Tibial nerve (tissue), 4 donors: ENCODE measurements at places on chromosomes 3 and 15. TPM values are rescaled to one million over a fixed set of nuclear protein-coding genes. Genes with fewer than 3 reads are reported as not detected.

GOLGA8J gene
- total RNA-seq, result not detected

OIP5 gene
- 1.2 TPM for total RNA-seq

GRCh38 chr3:70114431-70114830 lies 114.9 kb downstream of the SAMMSON start:
- DNase-seq, result no peak
- no peak overlapping the region for H3K4me3 ChIP-seq
- H3K27me3 ChIP-seq, result no peaks in the 10 kb centered on the region
- H3K36me3 ChIP-seq, result no peaks in the 10 kb centered on the region

GRCh38 chr15:89998141-89998661 lies 2.9 kb upstream of the ZNF710 start:
- H3K27ac ChIP-seq, result no peak overlapping the region
- no peak overlapping the region for H3K4me3 ChIP-seq
- H3K36me3 ChIP-seq, result no peaks in the 10 kb centered on the region
- DNase-seq, result no peak
- H3K4me1 ChIP-seq, result peaks cover 14% of the 10 kb centered on the region

DNA sequence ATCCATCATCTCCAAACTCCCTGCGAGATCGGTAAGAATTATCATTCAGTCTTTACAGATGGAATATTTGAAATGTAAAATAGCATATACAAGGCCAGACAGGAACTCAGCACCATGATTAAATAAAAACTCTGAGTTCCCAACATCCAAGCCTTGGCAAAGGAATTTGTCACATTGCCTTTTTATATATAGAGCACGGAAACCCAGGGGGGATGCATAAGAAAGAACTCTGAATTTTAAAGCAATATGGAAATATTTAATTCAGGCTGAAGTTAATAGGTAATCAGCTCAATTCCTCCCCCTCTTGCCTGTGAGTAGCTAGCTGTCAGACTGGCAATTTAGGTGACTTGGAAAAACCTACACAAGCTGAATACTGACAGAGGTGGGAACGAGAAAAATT lies 217.9 kb upstream of the KCNMB2 start:
- DNase-seq, result no peak
- no peak overlapping the region for H3K27ac ChIP-seq
- H3K36me3 ChIP-seq, result no peaks in the 10 kb centered on the region
- no peaks in the 10 kb centered on the region for H3K27me3 ChIP-seq
- H3K4me3 ChIP-seq, result no peak overlapping the region

GRCh38 chr15:47773143-47773542 lies 55.8 kb downstream of the SEMA6D start:
- no peak overlapping the region for H3K27ac ChIP-seq
- H3K27me3 ChIP-seq, result no peaks in the 10 kb centered on the region
- no peak for DNase-seq
- H3K4me1 ChIP-seq, result no peaks in the 10 kb centered on the region
- no peaks in the 10 kb centered on the region for H3K36me3 ChIP-seq
- H3K4me3 ChIP-seq, result no peak overlapping the region

GRCh38 chr3:50395070-50395860 lies 35.9 kb upstream of the TMEM115 start:
- no peaks in the 10 kb centered on the region for H3K27me3 ChIP-seq
- H3K4me1 ChIP-seq, result no peaks in the 10 kb centered on the region
- H3K4me3 ChIP-seq, result no peak overlapping the region
- H3K36me3 ChIP-seq, result no peaks in the 10 kb centered on the region

DNA sequence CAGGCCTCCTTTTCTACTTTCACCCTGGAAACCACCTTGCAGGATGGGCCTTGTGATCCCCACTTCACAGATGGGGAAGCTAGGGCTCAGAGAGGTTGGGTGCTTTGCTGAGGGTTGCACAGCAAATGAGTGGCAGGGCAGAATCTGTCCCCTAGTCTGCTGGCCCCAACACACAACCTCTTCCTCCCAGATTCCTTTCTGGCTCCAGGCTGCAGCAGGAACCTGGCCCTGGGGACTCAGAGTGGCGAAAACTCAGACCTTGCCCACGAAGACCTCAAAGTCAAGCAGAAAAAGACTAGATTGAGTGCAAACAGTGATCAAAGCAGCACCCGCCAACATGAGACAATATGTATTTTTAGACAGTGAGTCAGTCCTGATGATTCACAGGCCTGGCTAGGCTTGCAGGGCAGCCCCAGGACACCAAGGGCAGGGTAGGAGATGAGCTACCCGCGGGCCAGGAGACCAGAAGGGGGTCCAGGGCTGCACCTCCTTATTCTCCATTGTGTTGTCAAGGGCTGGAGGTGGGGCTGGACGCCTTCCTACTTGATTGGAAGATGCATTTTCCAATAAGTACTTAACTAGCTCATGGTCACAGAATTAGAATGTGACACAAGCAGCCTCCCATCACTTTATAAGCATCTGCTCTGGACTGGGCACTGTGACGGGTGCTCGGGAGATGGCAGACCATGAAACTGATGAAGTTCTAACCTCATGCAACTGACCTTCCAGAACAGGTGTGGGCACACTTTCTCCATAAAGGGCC lies 23.9 kb downstream of the GOLGA6L2 start:
- H3K27ac ChIP-seq, result no peak overlapping the region
- no peak overlapping the region for H3K4me3 ChIP-seq
- H3K4me1 ChIP-seq, result no peaks in the 10 kb centered on the region
- H3K27me3 ChIP-seq, result no peaks in the 10 kb centered on the region
- no peaks in the 10 kb centered on the region for H3K36me3 ChIP-seq
- no peak for DNase-seq

DNA sequence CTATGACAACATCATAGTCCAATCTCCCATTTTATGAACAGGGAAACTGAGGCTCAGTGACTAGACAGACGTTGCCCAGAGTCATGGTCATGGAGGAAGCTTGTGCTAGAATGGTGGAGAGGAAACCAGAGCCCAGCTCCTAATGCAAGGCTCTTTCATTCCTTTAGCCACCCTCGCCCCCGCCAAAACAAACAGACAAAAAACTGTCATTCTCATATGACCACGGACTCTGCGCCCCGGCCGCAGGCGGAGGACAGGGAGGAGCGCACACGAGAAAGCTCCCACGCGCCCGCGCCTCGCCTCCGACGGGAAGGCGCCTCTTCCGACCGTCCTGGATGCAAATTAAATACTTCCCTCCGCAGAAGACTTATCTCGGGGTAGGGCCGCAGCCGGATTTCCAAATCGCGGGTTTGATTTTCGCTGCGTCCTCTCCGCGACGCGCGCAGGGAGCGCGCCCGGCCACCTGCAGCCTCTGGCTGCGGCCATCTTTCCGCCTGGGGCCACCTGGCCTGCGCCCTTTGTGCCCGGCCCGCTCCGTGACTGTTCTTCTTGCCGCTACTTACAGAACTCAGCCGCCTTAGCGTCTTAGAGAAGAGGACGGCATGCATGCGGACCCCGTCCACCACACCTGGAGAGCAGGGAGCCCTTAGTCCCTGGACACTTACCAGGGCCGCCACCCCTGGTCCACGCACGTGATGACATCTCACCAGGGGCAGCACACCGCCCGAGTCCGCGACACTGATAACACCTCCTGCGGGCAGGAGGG lies 670 bp upstream of the ATP13A3 start:
- H3K36me3 ChIP-seq, result no peaks in the 10 kb centered on the region
- DNase-seq, result no peak
- peak overlapping the region; percentile 36 for H3K4me3 ChIP-seq
- peak overlapping the region; percentile 96 for H3K27ac ChIP-seq
- peaks cover 15% of the 10 kb centered on the region for H3K4me1 ChIP-seq

DNA sequence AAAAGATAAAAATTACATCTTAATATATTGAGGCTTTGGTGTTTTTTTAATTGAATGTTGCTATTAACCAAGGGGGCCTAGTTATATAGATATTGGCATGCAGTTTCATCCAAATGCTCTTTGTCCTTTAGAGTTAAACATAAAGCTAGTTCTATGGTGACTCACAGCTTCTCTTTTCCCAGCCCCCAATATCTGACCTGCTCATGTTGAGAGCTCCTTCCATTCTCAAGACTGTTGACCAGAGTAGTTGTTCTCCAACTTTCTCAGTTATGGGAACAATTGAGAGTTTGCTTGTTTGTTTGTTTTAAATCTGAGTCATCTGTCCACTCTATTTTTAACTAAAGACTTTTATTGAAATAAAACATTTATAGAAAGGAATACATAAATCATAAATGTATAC lies 15.8 kb upstream of the RARB start:
- no peaks in the 10 kb centered on the region for H3K4me1 ChIP-seq
- H3K27ac ChIP-seq, result no peak overlapping the region
- H3K27me3 ChIP-seq, result no peaks in the 10 kb centered on the region
- H3K36me3 ChIP-seq, result no peaks in the 10 kb centered on the region

DNA sequence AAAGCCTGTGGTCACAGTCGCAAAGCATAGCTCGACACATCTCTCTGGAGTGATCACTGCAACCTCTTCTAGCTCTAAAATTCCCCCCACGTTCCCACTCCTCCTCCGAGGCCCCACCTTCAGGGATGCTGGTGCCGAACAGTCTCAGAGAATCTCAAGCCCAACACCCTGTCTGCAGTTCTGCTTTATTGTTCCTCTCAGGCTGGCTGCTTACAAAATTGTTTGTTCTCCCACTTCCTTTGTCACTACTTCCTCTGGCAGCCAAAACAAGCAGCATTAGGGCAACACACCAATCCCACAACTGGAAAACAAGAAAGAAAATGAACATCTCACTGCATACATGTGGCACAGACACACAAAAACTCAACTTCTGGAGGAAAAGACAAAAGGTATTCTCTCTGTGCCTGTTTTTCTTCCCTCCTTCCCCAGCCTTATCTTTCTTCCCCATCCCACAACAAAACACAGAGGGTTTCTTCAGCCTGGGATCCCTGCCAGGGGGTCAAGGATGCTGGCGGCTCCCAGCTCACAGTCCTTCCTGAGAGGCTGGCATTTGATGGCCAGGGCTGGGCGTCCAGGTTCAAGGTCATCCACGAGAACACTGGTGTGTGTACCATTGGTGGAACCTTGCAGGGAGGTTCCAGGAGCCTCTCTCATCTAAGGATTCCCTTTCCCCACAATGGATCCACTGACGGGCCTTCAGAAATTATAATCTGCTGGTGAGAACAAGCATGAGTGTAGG lies 108.4 kb downstream of the TMCO5A start:
- H3K27ac ChIP-seq, result no peak overlapping the region
- no peaks in the 10 kb centered on the region for H3K27me3 ChIP-seq
- no peaks in the 10 kb centered on the region for H3K4me1 ChIP-seq
- peak; percentile 28 for DNase-seq

- H3K4me1 ChIP-seq, result no peaks in the 10 kb centered on the region
- no peaks in the 10 kb centered on the region for H3K27me3 ChIP-seq
- H3K36me3 ChIP-seq, result peaks cover 14% of the 10 kb centered on the region
- DNase-seq, result no peak
These were observed 27.1 kb downstream of the EIF2AK4 start for GRCh38 chr15:39961051-39961450.

DNA sequence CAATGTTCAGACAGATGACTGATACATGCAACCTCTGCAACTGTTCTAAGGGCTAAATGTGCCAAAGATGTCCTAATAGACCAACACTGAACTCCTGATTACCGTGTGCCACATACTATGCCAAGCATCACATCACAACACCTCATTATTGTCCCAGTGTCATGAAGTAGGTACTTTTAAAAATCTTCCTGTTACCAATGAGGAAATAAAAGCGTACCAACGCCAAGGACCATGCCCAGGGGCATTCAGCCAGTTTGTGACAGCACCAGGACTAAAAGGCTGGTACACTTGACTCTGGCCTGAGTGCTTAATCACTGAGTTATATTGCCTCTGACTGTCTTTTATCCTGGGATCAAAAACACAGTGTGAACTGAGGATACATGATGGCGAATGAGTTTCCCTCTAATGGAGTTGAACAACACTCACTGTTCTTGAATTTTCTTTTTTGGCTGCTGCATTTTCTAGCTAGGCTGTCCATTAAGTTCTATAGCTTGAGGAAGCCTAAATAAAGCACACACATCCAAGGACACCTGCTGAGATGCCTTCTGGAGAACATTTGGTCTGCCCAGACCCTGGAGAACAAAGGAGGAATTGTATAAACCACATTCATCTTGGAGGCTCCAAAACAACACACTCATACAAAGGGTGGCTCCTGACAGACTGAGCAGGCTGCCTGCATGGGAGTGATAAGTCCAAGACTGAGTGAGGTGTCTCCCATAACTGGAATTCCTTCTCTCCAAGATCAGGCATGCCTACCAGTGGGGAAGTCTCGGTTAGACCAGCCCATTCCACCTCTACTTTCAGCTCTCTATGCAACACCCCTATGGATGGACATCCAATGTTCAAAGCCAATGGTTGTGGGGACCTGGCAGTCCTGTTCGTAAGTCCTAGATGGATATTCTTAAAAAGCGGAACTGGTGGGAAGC lies 126.7 kb upstream of the PRICKLE2 start:
- DNase-seq, result no peak
- no peak overlapping the region for H3K27ac ChIP-seq
- H3K4me3 ChIP-seq, result no peak overlapping the region

DNA sequence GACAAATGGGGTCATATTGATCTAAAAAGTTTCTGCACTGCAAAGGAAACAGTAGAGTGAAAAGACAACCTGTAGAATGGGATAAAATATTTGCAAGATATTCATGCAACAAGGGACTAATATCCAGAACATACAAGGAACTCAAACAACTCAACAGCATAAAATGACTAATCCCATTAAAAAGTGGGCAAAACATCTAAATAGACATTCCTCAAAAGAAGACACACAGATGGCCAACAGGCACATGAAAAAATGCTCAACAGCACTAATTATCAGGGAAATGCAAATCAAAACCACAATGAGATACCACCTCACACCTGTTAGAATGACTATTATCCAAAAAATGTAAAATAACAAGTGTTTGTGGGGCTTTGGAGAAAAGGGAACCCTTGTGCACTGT lies 8.8 kb downstream of the SLC12A8 start:
- DNase-seq, result no peak
- no peaks in the 10 kb centered on the region for H3K36me3 ChIP-seq
- no peak overlapping the region for H3K4me3 ChIP-seq
- H3K27me3 ChIP-seq, result no peaks in the 10 kb centered on the region
- no peak overlapping the region for H3K27ac ChIP-seq
- H3K4me1 ChIP-seq, result no peaks in the 10 kb centered on the region

HCLS1 gene
- 99.3 TPM for total RNA-seq

DNA sequence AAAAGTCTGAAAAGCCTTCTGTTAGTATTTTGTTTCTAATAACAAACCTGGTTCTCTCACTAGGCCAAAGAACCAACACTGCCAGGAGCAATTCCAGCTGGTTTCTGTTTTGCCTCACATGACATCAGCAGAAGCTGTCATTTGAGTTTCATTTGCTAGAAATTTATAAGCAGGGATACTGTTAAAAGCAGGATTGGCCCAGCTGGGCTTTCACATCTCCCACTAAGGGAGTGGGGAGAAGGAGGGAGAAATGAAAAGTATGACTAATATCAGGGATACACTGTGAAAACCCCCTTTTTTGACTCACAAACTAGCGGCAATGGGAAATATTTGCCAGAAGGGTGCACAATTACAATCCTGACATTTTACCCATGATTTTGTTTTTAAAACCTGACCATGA lies 5.3 kb downstream of the CCDC80 start:
- H3K27me3 ChIP-seq, result no peaks in the 10 kb centered on the region
- no peaks in the 10 kb centered on the region for H3K36me3 ChIP-seq
- DNase-seq, result peak; percentile 48
- H3K4me1 ChIP-seq, result peaks cover 18% of the 10 kb centered on the region
